Neural crest cell (in vitro differentiated cells): ENCODE measurements at places on chromosomes 7 and 10. TPM values are rescaled to one million over a fixed set of nuclear protein-coding genes. Genes with fewer than 3 reads are reported as not detected.

GRCh38 chr7:98879198-98879978, 1.1 kb downstream of the TRRAP start:
- no peak for DNase-seq

DNA sequence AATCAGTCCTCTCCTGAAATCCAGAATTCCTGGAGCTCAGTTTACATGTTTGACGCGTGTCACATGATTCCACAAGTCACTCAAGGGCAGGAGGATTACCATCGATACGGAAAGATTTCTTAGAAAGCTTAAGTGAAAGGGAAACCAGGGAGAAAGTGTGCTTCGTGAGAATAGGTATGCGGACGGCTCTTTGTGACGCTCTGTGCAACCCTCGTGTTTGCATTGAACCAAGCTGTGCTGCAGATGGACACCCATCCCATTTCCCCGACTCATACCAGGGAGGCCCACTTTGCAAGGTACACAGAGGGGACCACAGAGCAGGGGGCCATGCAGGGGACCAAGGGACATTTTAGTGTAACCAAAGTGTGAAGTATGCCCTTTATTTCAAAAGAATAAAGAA, 43.2 kb downstream of the IKZF1 start:
- no peak for DNase-seq

- no peak for DNase-seq
Observed at GRCh38 chr10:47372726-47373125, 11.4 kb downstream of the ZNF488 start.

DNA sequence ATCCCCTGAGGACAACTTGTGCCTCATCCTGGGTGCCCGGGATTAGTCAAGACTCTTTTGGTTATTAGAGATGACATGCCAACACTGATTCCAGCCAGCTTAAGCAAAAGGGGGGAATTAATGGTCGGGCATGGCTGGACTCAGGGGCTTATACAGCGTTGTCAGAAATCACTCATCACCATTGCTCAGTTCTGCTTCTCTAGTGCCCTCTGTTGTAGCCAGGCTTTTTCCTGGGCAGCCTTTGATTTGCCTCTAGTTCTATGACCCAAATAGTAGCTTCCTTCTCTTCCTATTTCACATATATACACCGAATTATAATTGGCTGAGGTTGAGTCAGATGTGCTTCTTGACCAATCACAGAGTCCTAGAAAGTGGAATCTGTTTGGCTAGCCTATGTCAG, 192.0 kb upstream of the HABP2 start:
- DNase-seq = no peak

DNA sequence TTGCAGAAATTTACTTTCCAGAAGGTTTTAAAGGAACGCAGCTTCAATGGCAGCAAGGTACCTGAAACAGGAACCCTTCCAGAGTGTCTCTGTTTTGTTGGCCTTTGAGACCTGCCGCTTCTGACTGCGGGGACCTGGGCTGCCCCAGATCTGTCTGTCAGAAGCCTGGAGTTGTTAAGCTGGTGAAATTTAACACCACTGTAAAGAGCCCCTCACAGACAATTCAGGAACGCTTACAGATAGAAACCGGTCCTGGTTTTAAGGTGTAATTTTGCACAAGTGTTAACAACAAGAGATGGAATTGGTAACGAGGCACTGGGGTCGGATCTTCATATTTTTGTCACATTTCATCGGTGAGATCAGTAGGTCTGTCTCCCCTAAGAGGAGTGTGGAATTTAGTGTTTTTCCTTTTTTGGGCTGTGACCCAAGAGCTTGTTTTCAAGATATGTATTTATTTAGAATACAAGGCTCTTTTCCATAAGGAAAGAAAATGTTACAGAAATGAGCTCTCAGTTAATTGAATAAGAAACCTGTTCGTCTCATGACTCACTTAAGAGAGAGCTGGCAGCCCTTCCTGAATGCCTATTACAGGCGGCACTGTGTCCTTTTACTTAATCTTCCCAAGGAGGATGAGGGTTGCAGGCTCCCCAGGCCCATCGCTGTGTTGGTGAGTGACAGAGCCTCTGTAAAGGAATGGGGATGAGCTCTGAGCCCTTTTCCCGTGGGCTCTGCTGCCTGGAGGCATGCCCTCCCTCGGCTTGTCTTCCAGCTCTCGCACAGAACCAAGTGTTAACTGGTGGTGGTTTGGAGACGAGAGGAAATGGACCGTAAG, 168.7 kb downstream of the CUX1 start:
- DNase-seq = no peak

DNA sequence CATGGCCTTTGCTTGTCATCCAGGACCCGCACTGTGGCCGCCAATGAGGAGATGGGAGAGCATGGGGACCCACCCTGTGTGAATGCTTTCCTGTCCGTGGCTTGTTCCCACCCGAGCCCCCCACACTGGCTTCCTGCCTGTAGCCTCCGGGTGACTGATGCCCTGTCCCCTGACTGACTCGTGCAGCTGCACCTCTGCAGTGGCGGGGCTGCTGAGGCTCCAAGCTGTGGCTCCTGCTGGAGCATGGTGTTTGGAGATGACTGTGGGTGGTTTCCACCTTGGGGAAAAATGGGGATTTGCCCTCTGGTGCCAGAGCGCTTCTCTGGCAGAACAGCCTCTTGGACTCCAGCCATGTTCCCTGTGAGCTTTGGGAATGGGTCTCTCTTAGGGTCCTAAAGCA, 2.1 kb downstream of the CAMK1D start:
- DNase-seq = no peak

- DNase-seq = no peak
Observed at GRCh38 chr7:47757921-47758411, 176.1 kb upstream of the TNS3 start.

DNA sequence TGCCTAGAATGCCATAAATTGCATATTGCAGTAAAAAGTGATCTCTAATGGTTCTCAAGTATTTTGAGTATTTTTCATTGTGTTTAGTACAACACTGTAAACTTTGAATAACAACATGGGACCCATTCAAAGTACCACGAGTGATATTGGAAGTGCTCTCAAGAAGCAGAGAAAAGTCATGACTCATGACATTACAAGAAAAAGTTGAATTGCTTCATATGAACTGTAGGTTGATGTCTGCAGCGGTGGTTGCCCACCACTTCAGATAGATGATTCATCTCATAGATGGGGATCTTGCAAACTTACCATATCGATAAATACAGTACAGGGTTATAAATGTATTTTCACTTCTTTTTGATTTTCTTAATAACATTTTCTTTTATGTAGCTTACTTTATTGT, 33.9 kb downstream of the ENTPD1 start:
- DNase-seq = no peak

DNA sequence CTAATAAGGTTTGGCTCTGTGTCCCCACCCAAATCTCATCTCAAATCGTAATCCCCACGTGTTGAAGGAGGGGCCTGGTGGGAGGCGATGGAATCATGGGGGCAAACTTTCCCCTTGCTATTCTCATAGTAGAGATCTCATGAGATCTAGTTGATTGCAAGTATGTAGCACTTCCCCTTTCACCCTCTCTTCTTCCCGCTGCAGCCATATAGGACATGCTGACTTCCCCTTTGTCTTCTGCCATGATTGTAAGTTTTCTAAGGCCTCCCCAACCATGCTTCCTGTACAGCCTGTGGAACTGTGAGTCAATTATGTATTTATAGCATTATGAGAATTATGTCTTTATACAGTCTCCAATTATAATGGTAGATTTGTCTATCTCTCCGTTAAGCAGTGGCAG, 594.5 kb downstream of the ACTR3B start:
- no peak for DNase-seq

DNA sequence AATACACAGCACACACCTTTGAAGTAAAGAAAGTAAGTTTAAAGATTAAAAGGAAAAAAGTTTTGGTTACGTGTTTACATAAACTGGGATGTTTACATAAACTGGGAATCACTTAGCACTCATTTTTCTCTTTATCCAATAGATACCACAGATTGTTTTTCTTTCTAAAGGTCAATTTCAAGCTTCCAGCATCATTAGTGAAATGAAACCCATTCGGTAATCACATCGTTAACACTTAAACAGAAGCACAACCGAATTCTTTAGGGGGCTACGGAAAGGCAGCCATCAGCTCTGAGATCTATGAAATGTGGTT, 1.1 kb downstream of the ODAD2 start:
- no peak for DNase-seq

GRCh38 chr10:11684717-11685645, 57.2 kb upstream of the ECHDC3 start:
- DNase-seq = no peak

GRCh38 chr10:115998301-115998700, 274.7 kb downstream of the GFRA1 start:
- no peak for DNase-seq

DNA sequence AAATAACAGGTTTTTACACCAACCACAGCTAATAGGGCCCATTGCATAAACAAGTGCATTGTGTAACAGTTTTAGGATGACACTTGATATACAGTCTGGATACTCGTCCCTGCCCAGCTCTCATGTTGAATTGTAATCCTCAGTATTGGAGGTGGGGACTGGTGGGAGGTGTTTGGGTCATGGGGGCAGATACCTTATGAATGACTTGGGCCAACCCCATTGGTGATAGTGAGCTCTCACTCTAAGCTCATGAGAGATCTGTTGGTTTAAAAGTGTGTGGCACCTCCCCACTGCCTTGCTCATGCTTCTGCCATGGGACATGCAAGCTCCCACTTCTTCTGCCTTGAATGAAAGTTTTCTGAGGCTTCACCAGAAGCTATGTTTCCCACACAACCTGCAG, 136.7 kb downstream of the PDE1C start:
- no peak for DNase-seq

DNA sequence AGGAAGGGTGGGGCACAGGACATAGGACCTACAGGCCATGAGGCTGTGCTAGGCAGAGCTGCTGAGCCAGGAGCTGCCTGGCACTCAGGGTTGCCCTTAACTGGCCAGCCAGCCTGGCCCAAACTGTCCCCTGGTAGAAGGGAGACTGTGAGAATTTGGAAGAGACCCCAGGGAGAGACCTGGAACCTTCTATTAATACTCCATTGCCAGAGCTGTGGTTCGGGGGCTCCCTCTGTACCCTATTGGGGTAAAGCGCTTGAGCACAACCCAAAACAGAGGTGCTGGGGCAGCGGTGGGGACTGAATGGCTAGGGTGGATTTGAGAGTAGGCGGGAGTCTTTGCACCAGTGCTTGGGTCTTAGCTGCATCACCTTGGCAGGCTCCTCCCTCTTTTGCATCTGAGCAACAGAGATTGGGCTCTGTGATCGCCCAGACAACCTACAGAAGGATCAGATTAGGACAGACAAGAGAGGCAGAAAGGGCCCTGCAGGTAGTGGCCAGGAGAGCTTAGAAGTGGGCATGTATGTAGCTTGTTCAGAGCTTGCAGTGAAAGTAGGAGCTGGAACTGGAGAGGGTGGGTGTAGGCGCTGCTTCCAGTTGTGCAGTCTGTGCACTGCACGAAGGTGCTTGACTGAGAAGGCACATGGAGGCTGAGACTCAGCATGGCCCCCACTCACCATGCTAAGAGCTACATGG, 53.3 kb downstream of the ADCYAP1R1 start:
- no peak for DNase-seq

- no peak for DNase-seq
Observed at GRCh38 chr7:44590910-44591309, 8.9 kb upstream of the TMED4 start.

DNA sequence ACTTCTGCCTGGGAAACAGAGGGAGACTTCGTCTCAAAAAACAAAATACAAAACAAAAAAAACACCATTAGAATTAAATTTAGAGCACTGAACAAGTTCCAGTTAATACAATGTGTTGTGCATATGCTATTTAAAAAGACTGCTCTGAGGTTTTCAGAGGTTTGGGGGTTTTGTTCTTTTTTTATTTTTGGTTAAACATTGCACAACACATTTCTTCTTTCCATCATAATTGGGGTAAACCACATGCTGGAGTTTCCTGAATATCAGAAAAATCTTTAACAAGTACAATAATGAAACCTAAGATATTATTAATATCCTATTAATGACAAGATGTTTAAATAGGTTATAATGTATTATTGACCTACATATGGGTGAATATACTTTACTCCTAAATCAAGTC, 26.3 kb downstream of the IGF2BP3 start:
- no peak for DNase-seq

DNA sequence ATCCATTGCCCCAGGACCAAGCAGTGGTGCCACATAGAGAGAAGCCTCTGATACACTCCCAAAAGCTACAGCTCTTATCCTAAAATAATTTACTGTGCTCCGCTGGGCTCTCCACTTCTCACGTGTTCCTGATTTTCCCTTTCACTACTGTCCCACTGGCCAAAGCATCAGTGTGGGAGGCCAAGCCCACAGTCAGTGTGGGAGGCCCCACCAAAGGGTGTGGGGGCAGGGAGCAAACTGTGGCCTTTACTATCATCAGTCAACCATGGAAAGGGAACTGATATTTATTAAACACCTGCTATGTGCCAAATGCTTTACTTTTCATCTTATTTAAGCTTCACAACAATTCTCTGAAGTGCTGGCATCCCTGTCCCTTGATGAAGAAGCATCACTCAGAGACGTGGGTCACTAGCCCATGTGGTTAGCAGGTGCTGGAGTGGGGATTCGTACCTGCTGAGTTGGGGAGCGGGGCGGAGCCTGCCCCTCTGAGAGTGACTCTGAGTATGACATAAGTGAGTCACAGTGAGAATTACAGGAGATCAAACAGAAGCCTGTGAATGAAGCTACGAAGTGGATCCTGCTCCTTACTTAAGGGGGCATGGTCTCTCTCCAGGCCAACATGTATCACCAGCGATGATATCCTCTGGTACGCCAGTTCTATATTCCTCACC, 50.4 kb downstream of the PYROXD2 start:
- no peak for DNase-seq

Gene TMEM213
- not detected in 2 replicates for total RNA-seq

Gene PRKG1
- total RNA-seq = 4.4 and 4.5 TPM in 2 replicates

Gene FAM25A
- total RNA-seq = not detected in 2 replicates

Gene PGAM2
- 1.8 and 2.4 TPM in 2 replicates for total RNA-seq

Gene SPDYE16
- 0.35 TPM in 1 of 2 replicates, not detected in the other for total RNA-seq

Gene ALKBH4
- 16.9 and 20.6 TPM in 2 replicates for total RNA-seq

Gene TMEM72
- total RNA-seq = not detected in 2 replicates

Gene CYP3A4
- total RNA-seq = not detected in 2 replicates

Gene POLR3A
- total RNA-seq = 28.9 and 31.4 TPM in 2 replicates
